ENCODE measurements at places on chromosomes 6 and 20. TPM values are rescaled to one million over a fixed set of nuclear protein-coding genes. Genes with fewer than 3 reads are reported as not detected.

SPATS1 gene
- total RNA-seq = 1.1 TPM

MYCT1 gene
- 4.0 TPM for total RNA-seq

PACRG gene
- 16.3 TPM for total RNA-seq

RAMACL gene
- 8.9 TPM for total RNA-seq

SLC22A2 gene
- 1.9 TPM for total RNA-seq

FAM162B gene
- 15.4 TPM for total RNA-seq

DNMT3B gene
- 1.6 TPM for total RNA-seq

SLC2A10 gene
- 3.8 TPM for total RNA-seq

DNA sequence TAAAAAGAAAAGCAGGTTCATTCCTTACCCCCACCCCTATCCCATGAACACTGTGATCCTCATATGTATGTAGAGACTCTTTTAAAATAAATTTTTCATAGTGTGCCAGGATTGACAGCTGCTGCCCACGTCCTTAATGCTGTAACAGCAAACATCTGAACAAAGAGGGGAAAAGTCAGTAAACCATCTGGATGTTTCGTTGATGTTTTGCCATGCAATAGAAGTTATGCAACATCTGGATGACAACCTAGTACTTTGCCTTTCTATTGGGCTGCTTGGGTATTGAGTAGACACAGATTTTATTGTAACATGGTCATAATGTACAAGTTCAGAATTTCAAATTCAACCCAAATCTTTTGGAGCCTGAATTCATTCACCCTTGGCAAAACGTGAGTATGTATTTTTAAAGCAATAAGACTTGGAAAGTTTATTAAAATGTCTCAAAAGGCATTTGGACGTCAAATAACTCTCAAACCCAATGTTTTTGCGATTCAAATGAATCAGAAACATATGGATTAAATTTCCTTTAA, 500.3 kb downstream of the DHX35 start:
- DNase-seq = no peak

DNA sequence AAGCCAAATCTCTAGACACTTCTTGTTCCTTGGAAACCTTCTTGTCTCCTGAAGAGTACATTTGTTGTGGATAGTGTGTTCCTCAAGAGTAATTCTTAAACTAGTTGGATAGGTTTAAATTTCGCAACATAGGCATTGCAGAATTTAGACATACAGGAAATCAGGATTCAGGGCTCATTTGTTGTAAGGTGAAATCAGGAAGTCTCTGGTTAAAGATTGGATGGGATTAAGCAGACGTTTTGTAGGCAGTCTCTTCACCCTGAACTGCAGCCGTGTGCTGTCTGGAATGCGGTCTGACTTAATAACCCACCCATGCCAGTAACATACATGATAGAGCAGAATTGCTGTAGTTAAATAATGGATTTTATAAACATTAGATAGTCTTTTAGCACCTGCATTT, 21.7 kb downstream of the HIVEP1 start:
- no peak for DNase-seq

DNA sequence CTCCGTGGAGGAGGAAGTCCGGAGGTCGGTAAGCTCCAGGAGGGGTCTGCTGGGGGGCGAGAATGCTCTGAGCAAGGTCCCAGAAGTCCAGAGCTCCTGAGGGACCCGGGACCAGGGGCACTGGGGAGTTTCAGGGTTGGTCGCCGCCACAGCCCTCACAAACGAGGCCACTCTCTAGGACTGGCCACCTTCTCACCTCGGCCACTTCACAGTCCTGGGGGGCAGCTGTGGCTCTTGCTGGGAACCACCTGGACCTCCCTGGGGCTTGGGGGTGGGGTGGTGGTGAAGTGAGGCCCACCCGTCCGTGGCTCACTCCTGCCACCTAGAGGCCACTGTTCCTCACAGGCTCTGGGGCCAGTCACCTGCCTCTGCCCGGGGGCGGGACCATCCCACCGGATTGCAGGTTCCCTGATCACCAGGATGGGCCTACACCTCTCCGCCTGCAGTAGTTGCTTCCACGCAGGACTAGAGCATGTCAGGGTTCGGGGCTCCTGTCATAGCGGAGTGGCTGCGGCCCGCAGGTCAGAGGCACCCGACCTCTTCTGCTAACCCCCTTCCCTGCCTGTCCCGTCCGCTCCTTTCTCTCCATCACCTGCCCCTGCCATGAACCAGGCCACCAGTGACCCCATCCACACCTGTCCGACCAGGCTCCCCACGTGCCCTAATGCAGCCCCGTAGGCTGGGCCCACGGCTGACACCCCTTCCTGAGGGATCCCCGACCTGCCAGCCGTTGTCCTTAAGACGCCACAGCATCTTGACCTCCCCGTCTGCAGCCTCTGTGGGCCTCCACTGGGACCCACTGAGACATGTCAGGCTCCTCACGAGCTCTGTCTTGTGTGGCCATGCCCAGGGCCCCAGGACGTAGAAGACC, 5.1 kb upstream of the TCEA2 start:
- DNase-seq = peak; percentile 74

DNA sequence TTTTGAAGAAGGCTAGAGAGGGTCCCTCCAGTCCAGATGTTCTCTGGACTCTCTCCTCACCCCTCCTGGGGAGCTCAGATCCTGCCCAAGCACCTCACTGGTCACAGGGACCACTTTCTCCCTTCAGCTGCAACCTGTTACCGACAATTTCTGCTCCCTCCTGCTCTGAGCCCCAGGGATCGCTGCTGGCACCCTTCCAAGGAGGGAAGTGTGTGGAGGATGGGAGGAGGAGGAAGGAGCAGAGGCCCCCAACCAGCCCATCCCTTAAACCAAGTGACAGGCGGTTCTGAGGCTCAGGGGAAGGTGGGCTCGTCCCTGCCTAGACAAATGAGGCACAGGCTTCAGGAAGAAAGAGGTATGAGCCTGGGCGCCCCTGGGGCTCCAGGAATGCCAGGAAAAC, 13.9 kb downstream of the PMEPA1 start:
- DNase-seq = no peak

DNA sequence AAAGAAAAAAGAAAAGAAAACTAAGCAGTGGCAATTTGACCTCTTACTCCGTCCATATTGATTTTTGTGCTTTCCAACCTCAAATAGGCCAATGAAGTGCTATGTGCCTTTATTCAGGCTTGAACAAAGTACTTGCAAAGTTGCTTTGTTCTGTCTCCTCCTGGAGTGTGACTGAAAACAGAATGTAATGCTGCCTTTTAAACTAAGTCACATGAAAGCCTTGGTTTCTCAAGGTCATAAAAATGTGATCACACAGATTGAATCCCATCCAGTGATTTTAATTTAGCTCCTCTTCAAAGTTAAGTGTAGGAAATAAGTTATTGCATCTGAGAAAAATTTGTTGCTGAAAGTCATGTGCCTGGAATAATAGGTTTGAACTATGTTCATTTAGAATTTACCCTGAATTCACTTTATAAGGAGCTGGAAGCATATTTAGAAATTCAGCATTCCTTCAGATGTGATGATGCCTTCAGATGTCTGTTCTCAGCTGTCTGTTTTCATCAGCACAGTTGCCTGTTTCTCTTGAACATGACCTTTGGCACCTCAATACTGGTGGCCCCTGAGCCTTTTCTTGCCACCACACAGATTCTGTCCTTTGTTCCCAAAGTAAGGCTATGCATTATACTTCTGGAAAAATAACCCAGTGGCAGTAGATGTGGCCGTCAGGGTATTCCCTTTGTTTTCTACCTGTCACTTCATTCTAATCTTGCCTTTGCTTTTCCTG, 48.8 kb downstream of the KIZ start:
- no peak for DNase-seq

DNA sequence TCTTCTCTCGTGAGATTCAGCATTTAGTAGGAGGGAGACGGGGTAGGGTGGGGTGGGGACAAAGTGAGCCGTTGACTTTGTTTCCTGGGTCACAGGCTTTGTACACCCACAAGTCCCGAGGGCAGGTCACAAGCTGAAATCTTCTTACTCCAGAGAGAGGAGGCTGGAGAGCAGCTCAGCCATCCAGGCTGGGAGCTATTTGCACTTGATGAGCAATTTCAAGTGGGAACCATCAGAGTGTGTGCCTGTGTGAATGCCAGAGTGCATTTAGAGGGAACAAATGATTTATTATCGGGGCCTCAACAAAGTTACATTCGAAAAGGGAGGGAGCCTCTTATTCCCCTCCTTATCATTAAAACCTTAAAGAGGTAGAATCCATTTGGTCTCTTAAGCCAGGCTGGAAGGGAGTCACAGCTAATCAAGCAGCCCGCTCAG, 155.7 kb upstream of the JARID2 start:
- DNase-seq = no peak

- no peak for DNase-seq
These were observed 30.4 kb upstream of the PNRC1 start for GRCh38 chr6:89050155-89050554.

- DNase-seq = no peak
These were observed 13.8 kb downstream of the PREX1 start for GRCh38 chr20:48813930-48814546.

- DNase-seq = no peak
These were observed 24.0 kb upstream of the CLIC5 start for GRCh38 chr6:46039646-46040045.

DNA sequence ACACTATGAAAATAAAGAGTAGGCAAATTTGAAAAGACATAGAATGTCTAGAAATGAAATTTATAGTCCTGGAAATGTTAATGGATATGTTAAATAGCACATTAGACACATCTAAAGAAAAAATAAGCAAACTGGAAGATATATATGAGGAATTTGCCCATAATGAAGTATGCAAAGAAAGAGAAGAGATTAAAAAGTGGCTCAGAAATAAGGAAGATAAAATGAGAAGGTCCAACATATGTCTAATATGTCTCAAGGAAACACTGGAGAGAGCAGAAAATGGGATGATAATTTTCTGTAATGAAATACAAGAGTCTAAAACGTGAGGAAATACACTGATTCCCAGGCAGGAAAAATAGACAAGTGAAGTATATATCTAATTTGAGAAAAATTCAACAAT, 36.6 kb upstream of the ARID1B start:
- no peak for DNase-seq

- DNase-seq = no peak
These were observed 53.5 kb upstream of the ERVFRD-1 start for GRCh38 chr6:11164717-11165646.

DNA sequence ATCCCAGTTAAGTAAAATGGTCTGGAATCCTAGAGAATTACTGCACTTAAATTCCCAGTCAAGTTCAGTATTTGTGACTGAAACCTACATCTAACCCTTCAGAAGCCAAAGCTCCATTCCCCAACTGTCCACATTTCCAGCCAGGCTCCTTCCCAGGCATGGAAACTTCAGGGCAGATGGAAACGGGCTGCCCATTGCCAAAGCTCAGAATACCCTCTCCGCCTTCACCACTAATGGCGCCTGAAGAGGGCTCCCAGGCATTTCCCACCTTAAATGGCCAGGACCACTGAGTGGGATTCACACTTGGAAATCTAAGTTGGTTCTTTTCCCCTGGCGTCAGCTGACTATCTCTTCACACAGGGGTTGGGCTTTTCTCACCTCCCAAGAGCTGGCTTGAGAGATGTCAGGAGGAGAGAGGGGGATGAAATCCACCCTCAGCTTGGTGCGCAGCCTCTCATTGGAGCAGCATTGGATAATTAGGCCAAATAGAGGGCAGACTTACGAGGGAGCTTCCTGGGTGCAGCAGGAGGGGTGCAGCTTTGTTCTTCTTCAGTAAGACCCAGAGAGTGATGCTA, 82.9 kb downstream of the ANKRD60 start:
- DNase-seq = no peak

- no peak for DNase-seq
These were observed 45.9 kb upstream of the ZNFX1 start for GRCh38 chr20:49323622-49324238.

- DNase-seq = no peak
These were observed 118.0 kb downstream of the OPRM1 start for GRCh38 chr6:154157082-154157481.

DNA sequence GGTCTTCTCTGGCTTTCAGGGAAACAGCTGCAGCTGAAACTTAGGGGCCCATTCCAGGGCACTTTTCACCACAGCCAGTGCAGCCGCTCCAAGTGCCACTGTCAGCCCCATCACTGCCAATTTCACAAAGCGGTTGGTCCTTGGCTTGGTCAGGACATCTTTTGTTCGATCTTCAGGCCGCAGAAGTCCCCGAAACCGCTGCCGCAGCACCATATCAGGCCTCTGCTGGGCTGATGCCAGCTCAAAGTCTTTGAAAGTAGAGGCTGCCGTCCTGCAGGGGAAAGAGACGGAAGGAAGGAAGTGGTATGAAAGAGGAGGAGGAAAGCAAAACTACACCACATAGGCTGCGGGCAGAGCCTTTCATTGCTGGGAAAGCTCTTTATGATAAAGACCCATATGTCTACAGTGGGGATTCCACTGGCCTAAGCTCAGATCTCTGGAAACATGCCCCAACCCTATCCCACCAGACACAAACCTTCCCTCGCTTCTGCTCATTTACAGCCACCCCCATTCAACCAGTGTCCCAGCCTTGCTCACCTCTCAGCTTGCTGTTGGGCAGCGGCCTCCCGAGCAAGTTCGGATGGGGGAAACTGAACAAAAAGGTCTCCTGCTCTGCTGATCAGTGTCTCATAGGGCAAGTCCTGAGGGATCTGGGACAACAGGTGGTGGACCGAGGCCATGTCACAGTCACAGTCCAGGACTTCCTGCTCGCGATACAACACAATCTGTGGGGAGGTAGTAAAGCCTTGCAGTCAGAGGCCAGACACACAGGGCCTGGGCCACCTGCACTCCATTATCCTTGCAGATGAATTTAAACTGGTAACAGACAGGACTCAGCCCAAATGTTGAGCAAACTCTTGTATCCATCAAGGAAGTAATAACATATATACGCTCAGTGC, 23.5 kb downstream of the TBC1D20 start:
- DNase-seq = no peak

DNA sequence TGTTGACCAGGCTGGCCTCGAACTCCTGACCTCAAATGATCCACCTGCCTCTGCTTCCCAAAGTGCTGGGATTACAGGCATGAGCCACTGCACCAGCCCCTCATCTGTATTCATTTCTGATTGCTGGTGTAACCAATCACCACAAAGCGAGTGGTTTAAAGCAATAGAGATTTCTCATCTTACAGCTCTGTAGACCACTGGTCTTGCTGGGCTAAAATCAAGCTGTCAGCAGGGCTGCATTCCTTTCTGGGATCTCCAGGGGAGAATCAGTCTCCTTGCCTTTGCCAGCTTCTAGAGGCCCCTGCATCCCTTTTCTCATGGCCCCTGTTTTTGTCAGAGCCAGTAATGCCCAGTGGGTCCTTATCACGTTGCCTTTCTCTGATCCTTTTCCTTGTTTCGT, 49.9 kb upstream of the PMEPA1 start:
- no peak for DNase-seq

Measured in dorsolateral prefrontal cortex (tissue), 122 donors.